ENCODE measurements at places on chromosomes 5 and 9. TPM values are rescaled to one million over a fixed set of nuclear protein-coding genes. Genes with fewer than 3 reads are reported as not detected.

GRCh38 chr5:88509403-88509802 lies 240.8 kb upstream of the TMEM161B start:
- no peak for DNase-seq

DNA sequence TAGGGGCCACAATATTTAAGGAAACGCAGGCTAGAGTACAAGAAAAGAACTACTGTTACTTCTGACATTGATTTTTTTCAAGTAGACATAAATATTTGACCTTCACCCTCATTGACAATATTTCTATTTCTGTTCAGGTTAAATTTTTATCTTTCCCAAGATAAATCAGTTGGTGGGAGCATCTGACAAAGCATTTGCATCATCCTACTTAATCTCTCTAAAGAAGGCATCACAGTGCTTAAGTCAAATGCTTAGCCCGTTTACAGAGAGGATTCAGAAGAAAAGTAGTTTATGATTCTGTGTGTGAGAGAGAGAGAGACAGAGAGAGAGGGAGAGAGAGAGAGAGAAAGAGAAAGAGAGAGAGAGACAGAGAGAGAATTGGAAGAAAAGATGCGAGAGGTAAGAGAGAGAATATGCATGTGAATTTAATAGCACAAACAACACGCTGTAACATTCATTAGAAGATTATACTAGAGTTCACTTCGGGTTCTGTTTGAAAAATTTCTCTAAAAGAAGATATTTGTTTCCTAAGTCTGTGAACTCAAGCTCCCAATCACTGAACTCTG lies 1093.3 kb upstream of the CDH6 start:
- DNase-seq = no peak

DNA sequence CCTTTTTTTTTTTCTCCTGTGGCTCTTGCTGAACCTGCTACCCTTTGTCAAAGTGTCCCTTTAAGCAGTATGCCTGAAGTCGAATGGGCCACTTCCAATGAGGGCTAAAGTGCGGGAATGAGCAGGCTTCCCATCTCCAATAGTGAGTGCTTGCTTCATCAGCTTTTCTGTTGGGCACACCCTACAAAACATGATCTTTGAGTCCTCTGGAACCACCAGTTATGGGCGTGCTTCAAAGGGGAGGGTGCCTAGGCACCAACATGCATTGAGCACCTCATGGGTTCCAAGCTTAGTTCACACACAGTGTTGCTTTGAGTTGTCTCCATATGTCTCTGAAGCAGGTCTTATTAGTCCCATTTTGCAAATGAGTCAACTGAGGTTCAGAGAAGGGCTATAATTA lies 132.8 kb upstream of the CPEB4 start:
- DNase-seq = no peak

GRCh38 chr5:134083517-134083916 lies 31.0 kb upstream of the TCF7 start:
- DNase-seq = no peak

Gene SV2C
- under 0.01 TPM for total RNA-seq

DNA sequence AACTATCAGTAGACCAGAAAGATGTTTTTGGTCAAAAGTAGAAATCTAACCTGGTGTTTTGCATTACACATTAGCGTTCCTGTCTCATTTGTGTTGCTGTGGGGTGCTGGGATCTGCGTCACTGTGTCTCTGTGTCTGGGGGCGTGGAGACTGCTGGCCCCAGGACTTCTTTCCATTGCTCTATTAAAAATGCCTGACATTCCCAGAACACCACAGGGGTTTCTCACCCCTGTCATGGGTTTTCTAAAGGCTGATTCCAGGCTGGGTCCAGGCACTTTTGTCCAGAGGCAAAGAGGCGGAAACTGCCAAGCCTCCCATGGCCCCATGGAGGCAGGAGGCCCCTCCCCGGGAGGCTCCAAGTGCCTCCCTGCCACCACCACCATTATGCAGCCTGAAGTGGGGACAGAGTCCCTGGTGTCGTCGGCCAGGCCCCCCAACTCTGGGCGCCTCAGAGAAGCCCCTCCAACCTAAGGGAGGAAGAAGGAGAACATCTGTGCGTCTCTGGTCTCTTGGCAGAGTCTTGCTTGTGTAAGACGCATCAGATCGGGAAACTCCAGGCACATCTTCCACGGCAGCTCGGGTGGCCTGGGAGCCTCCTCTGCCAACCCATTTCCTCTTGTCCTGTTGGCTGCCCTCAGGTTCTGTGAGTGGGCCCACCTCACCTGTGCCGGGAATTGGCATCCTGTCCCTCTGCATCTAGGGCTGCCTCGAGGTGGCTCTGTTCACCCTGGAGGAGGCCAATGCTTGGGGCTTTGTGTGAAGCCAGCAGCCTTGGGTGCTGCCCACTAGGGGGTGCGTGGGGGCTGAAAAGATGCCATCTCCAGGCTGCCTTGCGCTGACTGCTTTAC lies 13.8 kb upstream of the PLEKHG4B start:
- DNase-seq = no peak

DNA sequence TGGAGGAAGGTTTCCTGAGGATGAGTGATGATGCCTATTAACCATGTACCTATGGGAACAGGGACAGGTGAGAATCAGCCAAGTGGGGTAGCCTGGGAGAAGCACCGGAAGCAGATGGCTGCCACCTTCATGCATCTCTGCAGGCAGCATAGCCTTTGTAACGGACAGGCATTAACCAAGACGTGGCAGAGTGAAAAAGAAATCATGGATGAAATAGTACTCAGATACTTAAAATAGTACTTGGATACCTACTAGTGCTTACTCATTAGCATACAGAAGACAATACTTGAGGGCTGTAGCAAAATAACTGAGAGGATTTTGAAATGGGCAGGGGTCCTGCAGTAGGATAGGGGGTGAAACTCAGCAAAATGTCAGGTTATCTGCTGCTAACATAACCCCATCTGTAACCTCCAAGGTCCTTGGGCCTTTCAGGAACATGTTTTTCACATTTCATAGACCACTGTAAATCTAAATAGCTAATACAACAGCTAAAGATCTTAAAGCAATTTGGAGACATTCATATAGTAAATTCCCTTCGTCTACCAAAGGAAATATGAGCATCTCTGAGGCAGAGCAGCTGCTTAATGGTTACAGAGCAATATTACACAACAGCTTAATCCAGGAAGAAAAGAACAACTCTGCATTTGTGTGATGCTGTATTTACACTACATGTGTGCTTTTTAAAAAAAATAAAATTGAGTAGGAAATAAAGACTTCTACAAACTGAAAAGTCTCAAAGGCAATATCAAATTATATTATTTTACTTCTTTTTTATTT lies 154.3 kb downstream of the NFIB start:
- no peak for DNase-seq

All from dermis microvascular lymphatic vessel endothelial cell (primary cell).